Retina (tissue), 1 donor: ENCODE measurements at places on chromosomes 1 and 21.

GRCh38 chr21:36377391-36377842, 7.8 kb upstream of the CHAF1B start:
- DNase-seq = no peak

- DNase-seq = no peak
These were observed 19.9 kb upstream of the SRSF4 start for GRCh38 chr1:29201595-29202051.

DNA sequence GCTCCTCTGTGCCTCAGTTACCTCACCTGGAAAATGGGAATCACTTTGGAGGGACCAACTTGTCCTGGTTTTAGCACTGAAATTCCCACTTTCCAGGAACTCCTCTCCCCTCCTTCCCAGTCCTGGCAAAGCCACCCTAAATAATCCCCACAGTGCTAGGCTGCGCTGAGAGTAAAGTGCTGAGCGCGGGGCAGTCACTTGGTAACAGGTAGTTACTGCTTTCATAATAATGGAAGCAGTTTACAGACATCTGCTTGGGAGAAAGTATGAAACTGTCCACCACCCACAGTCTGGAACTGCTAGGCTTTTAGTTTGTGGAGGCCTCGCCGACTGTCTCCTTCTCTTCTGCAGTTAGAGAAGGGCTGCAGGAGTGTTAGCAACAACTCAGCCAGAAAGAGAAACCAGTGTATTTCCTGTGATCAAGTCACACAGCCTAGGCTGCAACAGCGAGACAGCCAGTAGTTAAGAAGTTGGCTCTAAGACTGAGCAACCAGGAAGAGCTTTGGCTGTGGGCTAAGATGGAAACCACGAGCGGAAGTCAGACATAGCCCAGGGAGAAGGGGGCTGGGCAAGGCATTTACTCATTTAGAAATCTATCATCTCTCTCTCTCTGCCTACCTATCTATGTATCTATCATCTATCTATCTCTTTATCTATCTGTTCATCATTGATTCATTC, 30.8 kb upstream of the ABCG1 start:
- DNase-seq = no peak

DNA sequence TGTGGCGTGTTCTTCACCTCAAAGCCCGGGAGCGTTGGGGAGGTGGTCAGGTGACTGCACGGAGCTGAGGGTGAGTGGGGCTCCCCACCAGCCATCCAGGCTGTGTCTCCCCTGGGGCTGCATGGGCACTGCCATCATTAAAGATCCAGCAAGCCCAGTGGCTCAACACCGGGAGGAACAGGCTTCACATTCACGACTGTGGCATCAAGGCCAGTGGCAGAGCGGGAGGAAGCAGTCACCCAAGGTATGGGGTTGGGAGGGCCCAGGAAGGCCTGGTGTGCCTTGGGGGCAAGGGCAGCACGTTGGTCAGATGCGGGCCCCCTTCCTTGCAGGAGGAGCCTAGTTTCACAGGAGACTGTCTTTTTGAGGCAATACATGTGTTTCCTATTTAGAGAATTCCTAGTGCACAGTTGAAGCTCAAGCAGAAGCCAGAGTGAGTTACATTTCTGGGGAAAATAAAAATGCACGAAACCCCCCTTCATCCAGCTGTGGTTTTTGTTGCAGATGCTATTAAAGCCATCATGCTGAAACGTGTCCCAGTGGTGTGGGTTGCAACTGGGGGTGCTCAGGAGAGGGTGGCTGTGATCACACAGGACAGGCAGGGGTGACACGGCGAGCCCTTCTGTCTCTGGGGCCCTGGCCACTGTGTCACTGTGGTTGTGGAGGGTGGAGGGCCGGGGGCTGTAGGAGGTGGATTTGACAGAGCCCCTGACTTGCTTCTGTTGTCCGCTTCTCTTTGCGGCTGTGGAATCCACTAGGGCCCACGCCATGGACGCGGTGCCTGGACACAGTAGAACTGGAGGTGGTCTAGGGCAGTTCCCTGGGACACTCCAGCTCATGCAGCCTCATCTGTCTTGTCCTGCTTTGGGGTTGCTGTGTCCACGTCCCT, 34.1 kb downstream of the SNAP47 start:
- DNase-seq = no peak

DNA sequence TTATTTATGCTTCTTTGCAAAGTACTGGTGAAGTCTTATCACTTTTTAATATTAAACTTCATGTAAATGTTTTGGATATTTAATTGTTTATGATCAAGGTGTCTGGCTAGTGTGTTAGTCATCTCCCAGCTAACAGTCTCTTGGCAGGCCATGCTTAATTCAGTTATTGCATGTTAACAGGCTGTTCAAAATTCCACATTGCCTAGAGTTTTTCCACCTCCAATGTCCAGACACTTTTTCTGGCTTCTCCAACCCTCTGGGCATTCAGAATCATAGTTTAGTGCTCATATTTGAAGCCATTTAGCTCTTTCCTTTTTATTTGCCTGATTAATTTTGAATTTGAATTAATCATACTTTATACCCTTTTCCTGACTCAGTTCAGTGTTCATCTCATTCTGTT, 69.2 kb downstream of the OLFML2B start:
- DNase-seq = no peak

GRCh38 chr1:57986432-57986831, 560.1 kb downstream of the OMA1 start:
- no peak for DNase-seq

DNA sequence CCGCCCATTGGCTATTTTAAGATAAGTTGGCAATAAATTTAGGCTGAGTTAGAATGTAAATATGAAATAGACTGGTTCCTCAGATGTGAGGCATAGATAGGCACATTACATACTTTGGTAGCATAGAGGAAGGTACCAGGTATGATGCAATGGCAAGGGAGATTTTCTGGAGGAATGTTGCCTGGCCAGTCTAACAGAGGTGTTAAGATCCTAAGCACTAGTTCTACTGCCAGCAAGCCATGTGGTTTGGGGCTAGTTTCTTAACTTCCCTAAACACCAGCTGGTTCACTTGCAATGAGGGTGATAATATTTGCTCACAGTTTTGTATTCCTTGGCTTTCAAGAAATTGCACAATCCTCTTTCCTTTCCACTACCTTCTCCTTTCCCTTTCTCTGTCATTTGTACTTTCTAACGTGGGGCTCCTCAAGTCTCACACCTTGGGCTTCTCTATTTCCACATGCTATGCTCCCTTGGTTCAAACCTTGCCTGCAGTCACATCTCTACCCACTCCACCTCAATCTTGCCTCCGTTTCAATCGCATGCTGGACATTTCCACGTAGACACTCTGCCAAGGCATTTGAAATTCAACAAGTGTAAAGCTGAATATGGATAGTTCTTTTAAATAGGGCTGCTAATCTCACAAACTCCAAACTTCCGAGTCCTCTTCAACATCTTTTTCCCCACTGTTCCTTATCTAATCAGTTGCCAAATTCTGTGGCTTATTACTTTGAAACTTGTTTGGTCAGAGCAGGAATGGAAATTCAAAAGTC, 4.7 kb upstream of the CD55 start:
- DNase-seq = no peak

DNA sequence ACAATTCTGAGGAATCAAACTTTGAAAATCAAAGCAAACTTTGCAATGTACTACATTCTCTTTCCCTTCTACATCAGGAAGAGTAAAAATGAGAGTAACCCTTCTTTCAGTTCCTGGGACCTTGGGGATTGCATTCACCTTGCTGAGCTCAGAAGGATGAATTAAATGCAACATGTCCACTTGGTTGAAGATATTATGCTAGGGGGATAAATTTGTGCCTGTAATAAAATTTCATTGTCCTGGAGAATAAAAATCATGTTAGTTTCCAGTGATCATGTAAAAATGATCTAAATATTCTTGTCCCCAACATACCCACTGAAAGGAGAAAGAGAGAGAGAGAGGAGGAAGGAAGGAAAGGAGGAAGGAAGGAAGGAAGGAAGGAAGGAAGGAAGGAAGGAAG, 587.1 kb upstream of the NEGR1 start:
- DNase-seq = no peak

GRCh38 chr21:36478207-36478701, 1.7 kb downstream of the CLDN14 start:
- no peak for DNase-seq

DNA sequence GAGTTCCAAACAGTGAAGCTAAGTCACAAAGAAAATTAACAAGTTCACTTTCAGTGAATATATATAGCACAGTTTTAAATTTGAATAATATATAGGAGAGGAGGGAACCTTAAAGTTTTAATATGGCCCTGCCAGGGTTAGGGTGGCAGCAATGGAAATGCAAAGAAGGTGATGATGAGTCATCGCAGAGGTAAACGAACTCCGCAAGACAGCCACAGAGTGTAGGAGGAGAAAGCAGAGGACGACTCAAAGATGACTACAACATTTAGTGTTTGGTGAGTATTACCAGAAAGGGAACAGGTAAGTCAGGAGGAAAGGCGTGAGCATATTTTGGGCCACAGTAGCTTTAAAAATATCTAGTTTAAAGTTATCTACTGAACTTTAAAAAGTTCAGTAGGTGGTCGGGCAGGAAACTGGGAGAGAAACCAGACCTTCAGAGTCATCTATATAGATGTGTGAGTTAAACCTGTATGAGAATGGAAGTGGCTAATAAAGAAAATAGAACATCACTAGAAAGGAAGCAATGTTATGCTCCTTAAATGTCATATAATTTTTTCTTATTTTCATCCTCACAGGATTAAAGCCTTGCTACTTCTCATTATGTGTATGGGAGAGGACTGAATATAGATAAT, 75.7 kb downstream of the UCHL5 start:
- DNase-seq = no peak

- DNase-seq = no peak
These were observed 236.8 kb upstream of the FMN2 start for GRCh38 chr1:239854922-239855321.

DNA sequence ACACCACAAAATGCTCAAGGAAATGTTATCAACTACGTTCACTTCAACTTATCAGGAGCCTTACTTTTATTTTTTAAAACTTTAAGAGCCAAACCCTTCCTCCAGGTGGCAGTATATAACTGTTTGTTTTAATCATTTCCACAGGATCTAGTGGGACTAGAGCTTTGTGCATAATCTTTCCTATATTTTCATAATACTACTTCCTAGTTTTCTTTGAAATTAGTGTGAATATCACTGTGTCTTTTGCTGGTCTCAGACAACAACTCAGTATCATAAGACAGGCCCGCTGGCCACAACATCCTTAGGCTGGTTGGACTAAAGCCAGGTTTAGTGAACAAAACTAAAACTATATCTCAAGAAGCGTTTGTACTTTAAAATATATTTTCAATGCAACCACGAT, 145.5 kb downstream of the TIAM1 start:
- peak; percentile 59 for DNase-seq

DNA sequence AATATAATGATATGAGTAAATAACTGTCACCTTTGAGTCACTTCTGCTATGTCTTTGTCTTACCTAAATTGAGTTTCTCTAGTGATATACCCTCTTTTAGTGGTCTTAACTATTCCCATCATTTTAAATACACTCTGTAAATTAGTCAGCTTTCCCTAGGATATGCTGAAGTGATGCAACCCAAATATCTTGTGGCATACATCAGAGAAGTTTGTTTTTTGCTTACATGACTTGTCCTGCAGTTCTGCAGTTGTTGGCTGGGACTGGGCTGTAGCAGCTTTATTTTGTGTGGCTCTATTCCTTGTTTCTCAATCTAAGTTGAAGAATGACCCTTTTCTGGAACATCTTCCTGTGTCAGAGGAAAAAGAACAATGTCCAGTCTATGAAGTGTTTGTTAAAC, 76.4 kb downstream of the TTC3 start:
- no peak for DNase-seq
